NCI-H460 (cell line): ENCODE measurements at places on chromosomes 2 and 18.

DNA sequence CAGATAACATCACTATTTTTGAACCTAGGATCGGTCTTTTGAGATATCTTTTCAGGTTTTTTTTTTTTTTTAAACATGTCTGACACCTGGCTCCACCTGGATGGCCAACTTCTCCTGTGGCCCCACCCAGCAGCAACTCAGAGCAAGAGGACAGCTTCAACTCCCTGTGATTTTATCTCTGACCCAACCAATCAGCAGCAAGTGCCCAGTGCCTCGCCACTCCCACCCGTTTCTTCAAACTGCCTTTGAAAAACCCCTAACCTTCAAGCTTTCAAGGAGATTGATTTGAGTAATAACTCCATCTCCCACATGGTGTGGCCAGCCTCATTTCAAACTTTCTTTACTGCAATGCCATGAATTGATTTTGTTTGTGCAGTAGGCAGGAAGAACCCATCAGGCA is 19.0 kb downstream of the MYO3B start:
- DNase-seq, result no peak

GRCh38 chr2:180385601-180386201 is 378.6 kb upstream of the CWC22 start:
- no peak for DNase-seq

GRCh38 chr2:37896319-37896718 is 28.8 kb upstream of the RMDN2 start:
- DNase-seq, result no peak

- DNase-seq, result no peak
These were observed 49.2 kb upstream of the NAB1 start for GRCh38 chr2:190599546-190600220.

- DNase-seq, result no peak
These were observed 50.7 kb downstream of the SLC14A2 start for GRCh38 chr18:45666006-45666405.

GRCh38 chr18:52670896-52671295 is 330.9 kb downstream of the DCC start:
- peak; percentile 4 for DNase-seq

GRCh38 chr2:56475191-56475590 is 291.4 kb downstream of the CCDC85A start:
- no peak for DNase-seq

DNA sequence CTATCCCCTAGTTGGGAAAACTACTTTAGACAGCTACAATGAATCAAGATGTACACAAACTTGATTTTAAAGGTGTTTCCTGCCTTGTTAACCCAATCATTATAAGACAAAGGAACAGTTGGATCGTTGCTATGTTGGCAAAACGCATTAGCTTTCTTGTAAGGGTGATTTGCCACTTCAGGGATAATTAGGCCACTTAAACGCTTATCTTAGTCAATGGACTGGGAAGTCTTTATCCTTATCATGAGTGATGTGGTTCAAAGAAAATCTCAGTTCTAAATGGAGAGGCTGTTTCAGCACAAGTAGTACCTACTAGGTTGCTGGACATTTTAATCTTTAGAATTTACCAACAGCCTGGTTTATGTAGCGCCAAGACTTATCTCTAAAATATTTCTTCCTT is 406.1 kb upstream of the MEX3C start:
- no peak for DNase-seq

DNA sequence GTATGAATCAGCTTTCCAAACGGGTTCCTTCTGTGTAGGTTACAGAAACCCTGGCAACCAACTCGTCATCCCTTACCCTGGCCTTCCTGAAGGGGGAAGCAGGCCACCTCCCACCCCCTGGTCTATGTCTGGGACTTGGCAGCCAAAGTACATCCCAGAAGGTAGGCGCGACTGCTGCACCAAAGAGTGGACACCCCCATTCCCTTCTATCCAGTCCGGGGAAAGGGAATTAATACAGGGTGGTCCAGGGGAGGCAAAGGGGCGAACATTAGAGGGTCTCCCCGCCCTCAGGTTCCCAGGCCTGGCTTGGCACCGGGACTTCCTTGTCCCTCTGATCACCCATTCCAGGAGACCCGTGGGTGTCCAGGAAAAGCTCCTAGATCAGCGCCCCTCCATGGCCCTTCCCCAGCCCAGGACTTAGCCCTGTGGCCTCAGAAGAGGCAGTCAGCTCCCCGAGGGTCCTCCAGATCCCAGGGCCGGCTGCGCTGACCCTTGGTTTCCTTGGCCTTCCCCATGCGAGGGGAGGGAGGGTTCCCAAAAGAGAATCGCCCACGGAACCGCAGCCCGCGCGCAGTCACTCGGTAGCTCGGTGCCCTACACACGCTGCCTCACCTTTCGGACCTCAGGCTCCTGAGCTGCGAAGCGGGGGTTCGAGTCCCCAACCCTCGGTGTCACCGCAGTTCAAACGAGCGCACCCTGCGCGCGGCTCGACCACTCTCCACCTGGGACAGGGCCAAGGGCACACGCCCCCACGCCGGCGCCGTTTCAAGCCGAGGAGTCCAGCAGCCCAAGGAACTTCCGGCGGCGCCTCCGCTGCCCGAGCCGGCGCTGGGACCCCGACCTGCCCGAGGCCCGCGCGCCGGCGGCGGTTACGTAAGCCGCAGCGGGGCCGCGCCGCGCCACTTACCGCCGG is at the start of gene PER2:
TSS of gene PER2 (minus strand) at position 874 of the 913 bp plus-strand sequence. CDS start 10,674 bp downstream, outside the sequence.
- no peak for DNase-seq

DNA sequence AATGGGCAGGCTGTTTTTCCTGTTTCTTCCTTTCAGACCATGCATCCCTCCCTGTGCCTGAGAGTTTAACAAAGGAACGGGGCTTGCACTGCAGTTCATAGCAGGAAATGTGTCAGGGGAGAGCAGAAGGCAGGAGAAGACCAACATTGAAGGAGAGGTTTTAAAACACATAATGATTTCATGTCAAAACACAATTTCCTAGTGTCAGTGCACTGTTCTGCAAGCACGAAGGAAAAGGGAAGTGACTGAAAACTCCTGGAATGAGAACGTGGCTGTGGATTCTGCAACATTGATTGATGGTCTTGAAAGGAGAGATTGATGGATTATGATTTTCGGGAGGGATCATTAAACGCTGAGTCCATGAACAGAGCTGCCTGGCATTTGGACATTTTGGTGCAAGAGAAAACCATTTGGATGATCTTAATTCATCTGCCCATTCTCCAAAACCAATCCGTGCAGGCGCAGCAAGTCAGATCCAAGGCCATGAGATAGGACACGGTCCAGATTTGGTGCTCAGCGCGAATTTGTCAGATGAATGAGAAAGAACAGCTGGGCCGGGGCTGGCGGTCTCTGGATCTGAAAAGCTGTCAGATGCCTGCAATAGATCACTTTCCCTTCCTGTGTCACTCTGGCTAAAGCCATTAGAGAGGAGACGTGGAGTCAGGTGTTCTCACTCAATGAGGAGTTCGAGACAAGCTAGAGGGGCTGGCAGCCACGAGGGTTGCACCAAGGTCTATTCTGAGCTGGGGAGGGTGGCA is 38.4 kb downstream of the C1QL2 start:
- no peak for DNase-seq

- no peak for DNase-seq
These were observed 43.0 kb downstream of the NDUFAF7 start for GRCh38 chr2:37274359-37274965.

DNA sequence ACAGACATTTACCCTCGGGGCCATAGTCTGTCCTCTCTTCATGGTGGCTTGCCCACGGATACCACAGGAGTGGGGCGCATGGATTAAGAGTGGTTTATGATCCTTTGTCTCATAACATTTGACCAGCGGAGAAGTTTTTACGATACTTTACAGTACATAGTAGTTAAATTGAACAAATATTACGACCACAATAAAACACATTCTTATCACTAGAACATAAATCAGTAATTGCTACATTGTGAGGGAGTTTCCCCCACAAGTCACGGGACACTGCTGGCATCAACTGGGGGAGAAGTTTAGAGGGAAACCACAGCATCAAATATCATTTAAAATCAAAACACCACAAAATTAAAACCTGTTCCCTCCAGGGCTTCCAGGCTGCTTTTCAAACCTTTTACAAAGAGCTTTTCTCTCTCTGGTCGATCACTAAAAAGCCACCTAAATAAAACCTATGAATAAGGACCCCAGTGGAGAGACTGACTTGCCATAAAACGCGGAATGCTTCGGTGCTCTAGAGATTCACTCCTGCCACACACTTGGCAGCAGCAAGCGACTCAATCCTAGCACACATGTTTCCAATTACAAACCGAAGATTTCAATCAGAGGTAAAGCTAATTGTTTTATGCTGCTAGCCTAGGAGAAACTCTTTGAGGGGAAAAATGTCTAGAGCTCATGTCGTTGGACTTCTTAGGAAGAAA is 173.7 kb upstream of the HNRNPA3 start:
- DNase-seq, result no peak

GRCh38 chr18:55853268-55853667 is 265.3 kb upstream of the TCF4 start:
- no peak for DNase-seq
